ENCODE measurements at places on chromosomes 11 and 22. TPM values are rescaled to one million over a fixed set of nuclear protein-coding genes. Genes with fewer than 3 reads are reported as not detected.

DNA sequence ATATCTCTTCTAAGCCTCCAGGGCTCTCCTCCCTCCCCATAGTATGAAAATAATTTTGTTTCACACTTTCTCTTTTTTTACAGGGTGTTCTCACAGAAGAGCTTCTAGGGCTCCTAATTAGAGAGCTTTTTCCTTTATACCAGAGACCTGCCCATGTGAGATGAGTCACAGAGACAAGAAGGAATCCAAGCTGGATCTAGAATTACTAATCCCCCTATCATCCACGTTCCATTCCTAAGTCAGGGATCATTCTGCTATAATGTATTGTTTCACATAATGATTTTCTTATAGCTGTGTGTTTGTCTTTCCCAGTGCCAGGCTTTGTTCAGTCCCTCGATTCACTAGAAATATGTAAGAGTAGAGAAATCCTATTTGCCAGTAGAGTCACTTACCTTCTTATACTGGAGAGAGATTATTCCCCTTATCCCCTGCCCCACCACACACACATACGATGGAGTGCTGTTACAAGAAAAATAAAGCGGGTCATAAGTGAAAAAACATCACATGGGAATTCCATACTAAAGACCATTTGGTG, 778.3 kb upstream of the LRRC4C start:
- DNase-seq: no peak

- no peak for DNase-seq
Observed at GRCh38 chr11:74639533-74639932, 47.2 kb downstream of the POLD3 start.

DNA sequence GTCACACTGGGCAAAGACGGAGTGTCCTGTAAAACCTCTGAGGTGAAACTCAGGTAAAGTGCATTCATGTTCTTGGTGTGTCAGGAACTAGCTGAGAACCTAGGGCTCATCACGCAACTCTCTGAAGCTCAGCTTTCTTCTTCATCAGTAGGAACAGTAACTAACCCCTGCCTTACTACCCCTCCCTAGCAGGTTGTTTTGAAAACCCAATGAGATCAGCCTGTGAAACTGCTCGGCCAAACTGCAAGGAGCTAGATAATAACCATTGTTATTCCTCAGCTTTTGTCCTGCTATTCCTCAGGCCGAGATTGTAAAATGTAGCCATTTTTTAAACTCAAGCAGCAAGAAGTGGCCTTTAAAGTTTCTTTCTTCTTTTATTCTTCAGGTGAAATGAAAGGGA, 9.8 kb upstream of the FJX1 start:
- DNase-seq: no peak

DNA sequence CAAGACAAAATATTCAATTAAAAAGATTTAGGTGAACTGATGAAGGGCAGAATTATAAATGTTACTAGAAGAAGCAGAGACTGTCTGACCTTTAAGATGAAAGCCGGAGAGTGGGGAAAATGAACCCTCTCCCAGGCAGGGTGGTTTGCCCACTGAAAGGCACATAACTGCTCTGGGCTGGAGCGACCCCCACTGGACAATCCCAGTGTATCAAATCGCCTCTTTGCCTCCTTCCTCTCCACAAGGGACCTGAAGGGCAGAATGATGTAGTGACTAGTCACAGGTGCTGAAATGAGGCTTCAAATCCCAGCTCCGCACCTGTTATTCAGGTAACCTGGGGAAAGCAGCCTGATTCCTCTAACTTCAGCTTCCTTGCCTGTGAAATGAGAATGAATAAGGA, 69.0 kb downstream of the EFCAB6 start:
- DNase-seq: no peak

Gene SYVN1
- 42.2 TPM for total RNA-seq

Gene C22orf31
- not detected for total RNA-seq

Measured in activated CD4-positive, alpha-beta T cell treated with anti-CD3 and anti-CD28 coated beads, Interleukin-2, amount 10 ng/mL, durations not matched to agents 7 days and 5 days (primary cell).